GM12892 (cell line): ENCODE measurements at places on chromosomes 5 and 9.

DNA sequence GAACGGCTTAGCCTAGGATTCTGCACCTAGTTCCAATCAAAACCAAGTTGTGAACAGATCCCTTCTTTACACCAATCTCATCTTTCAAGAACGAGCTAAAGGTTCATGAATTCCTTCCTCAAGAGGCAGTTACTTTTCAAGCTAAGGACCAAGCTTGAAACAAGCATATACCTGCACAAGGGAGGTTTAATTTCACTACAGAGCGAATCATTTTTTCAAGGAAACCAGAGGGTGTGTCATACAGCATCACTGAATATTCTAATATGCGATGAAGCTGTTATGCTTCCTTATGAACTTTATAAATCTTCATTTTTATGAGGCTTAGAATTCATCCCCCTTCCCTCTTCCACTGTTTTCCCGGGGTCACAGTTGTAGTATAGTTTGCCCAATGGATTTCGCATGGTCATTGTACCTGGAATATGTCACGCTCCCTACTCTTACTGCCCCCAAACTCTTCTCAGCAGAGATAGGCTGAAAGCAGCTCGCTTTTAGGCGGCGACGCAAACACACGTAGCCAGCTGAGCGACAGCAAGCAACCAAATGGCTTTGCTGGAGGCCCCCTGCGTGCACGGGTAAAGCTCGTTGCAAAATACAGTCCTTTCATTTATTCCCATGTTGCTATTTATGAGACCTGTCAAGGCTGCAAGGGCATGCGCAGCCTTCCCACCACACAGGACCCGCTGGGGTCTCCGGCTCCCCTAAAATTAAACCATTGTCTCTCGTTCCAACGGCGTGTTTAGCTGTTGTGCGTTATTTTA is 832 bp downstream of the LMBRD2 start:
- no peak for DNase-seq

- DNase-seq = no peak
Measured at GRCh38 chr5:121031491-121031890, 567.4 kb downstream of the PRR16 start.

DNA sequence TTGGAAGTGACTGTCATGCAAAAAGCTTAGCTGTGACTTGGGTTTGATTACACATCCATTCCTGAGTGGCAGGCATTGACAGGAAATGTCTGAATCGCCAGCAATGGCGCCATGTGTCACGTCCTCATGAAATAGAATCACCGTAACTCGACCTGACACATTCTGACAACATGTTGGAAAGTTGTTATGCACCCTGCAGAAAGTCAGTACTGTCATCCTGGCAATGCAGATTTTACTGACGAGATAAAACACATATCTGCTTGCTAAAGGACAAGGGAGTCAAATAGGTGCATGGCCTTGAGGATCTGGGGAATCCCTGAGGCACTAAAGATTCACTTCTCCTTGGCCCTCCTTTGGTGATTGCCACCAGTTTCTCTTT is 344.2 kb downstream of the SPATA31D1 start:
- no peak for DNase-seq

- DNase-seq = no peak
Measured at GRCh38 chr5:97629276-97629675, 446.2 kb upstream of the RIOK2 start.

DNA sequence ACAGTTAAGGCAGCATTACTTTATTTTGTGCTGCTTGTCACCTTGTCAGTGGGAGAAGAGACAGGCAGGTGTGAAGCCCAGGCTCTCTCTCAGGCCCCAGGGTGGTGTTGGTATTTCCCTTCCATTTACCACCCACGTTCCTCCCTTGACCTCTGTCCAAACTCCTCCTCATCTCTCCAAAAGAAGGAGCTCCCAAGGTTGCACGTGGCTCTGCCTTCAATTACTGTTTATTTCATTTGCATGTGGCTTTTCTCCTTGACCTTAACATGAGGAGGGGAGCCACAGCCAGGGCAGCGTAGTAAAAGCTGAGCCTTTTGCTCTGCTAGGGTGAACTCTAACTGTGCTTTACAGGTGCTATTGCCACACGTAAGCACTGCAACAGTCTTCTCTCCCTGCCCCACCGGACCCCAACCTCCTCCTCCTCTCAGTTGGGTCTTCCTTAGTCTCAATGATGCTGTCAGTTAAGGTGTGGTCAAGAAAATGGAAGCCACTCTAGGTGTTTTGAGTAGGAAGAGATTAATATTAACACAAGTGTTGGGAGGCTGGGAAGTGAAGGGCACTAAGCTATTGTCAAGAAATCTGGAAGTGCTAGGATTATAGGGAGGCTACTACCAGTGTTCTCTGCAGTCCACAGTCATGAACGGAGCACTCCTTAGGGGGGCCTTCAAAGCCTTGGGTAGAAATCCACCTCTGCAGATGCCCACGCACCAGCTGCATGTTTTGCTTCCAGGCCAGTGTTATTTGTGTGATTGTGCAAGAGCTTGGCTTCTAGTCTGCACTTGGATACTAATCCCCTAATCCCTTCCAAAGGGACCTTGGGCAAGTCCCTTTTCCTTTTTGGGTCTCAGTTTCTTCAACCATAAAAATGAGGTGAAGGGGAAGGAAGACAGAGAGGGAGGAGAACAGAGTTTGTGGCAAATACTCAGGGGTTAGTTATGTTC is 3.9 kb upstream of the ALDH1B1 start:
- no peak for DNase-seq

DNA sequence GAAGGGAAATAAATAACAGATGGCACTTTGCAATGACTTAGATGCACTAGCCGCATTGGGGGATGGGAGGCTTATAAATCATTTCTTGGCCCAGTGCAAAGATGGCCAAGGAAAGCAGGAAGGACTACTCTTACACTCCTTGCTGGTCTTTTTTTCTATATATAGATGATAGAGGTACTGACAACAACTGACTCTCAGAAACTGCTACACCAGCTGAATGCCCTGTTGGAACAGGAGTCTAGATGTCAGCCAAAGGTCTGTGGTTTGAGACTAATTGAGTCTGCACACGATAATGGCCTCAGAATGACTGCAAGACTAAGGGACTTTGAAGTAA is 1.7 kb downstream of the CCNG1 start:
- no peak for DNase-seq

- no peak for DNase-seq
Measured at GRCh38 chr9:113185271-113185670, 34.5 kb downstream of the SLC31A2 start.

DNA sequence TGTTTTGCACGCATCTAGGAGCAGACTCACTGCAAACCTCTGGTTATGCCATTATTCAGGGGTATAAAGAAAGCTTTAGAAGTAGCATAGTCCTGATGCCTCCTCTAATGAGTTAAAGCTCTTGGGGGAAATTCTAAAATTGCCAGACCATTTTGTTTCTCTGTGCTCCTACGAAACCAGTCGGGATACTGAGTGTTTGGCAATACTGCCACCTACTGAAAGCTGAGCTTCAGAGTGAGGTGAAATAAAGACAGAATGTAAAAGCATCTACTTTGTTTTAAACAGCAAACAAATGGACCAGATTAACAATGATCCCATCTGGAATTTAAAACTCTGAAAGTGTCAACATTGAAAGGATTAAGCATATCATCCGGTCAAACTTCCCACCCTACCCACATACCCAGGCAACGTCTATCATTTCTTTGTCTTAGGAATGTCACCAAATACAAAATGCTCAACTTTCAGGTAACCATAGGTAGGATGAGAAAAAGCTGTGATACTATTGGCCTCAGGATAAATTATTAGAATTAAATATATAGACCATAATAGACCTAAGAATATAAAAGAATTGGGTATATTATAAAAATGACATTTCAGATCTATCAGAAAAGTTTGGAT is 77.8 kb upstream of the SHISAL2B start:
- DNase-seq = no peak

DNA sequence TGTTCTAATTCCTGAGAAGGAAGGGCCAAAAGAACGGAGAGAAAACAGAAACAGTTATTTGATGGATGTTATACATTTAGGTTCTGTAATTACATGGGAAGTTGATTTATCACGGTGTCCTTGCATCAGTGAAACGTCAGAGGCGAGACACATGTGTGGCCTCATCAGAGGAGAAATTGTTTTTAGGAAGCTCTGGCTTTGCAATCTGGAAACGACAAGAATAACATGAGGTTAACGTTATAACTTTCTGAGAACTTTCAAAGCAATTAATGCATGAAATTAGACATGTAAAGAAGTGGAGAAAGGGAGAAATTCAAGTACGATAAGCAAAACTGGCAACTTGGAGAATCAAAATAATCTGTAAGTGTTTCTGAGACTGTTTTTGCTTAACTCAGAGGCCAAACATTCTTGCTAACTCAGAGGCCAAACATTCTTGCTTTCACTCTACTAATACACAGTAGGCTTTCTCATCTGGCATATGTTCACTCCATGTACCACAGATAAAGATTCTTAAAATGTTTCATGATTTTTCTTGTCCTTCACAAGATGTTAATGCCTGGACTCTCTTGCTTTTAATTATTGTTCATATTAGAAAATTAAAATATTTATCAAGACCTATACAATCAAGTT is 933.0 kb downstream of the TLE4 start:
- DNase-seq = no peak

GRCh38 chr5:78926252-78926651 is 58.9 kb downstream of the ARSB start:
- DNase-seq = no peak

- DNase-seq = no peak
Measured at GRCh38 chr9:123778232-123778902, 151.6 kb downstream of the DENND1A start.
